Activated CD8-positive, alpha-beta T cell treated with anti-CD3 and anti-CD28 coated beads, Interleukin-2, amount 10 ng/mL, durations not matched to agents 7 days and 5 days (primary cell): ENCODE measurements at places on chromosomes 6 and 20.

DNA sequence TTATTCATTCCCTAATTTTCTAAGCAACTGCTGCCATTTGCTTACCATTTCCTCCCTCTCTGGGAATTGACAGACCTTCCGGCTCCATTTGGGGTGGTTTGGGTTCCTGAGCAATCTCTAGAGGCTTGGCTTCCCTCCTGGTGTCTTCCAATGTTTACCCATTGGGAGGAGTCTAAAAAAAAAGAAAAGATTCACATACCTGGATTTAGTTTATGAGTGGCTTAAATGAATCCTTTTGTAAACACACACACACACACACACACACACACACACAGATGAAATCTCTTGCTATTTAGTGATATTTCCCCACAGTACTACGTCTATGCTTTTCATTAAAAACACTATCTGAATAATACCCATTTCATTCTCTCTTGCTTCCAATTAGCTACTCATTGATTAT is 48.3 kb upstream of the TRAF3IP2 start:
- no peak for DNase-seq

DNA sequence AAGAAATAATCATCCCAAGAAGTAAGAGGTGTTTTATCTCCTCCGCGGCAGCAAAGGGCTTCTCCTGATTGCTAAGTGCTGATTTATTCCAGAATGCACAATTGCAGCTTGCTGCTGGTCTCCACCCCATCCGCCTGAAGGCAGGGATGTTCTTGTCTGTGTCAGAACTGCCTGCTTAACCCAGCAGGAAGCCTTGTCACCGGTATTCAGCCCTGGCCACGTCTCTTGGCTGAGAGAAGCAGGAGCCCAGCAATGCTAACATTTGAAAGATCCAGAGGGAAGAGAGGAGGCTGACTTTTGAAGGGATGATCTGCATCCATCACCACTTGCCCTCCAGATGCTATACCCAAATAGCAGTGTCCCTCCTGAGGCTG is 4.2 kb downstream of the SCML4 start:
- DNase-seq: peak; percentile 71

- no peak for DNase-seq
These were observed 368.9 kb upstream of the SULF2 start for GRCh38 chr20:48154040-48154765.

DNA sequence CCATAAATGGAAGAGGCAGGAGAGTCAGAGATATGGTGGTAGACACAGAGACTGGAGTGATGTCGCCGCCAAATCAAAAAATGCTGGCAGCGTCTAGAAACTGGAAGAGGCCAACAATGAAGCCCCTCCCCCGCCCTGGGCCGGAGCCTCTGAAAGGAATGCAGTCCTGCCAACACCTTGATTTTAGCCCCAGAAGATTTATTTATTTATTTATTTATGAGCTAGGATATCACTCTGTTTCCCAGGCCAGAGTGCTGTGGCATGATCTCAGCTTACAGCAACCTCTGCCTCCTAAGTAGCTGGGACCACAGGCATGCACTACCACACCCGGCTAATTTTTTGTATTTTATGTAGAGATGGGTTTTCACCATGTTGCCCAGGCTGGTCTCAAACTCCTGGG is 82.6 kb upstream of the CCDC167 start:
- no peak for DNase-seq

DNA sequence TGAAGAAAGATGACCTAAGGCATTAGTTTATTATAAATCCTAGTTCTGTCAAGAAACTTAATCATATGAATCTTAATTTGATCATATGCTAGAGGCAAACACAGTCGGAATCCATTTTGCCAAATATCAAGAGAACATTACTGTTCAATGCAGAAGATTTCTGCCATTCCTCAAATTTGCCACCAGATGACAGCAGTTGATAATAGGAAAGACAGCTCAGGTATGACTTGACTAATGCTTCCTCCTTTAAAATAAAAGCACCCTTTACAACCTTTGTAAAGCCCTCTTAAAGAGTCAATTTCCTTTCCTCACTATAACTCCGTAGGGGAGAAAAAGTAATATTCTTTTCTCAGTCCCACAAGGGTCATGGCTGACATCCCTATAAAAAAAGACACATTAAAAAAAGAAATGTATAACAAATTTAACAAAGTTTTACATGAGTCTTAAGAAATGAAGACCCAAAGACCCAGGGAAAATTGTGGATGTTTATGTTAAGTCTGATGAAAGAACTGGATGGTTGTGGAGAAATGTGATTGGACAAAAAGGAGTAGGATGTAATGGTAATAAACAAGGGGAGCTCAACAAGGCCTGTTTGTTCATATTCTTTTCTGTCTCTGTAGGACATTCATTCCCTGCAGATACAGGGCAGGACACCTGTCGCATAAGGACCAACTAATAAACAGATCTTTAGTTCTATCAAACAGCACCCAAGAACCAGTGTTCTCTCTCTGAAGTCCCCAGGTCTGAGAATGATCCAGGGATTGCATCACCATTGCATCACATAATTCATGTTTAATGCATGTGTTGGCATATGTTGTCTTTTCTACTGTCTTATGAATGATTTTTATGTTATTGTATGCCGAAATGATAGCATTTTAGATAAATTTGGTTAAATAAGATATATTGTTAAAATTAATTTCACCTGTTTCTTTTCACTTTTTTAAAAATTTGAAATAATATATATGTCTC is 23.0 kb upstream of the IL17A start:
- no peak for DNase-seq
